ENCODE measurements at places on chromosomes 6 and 20. TPM values are rescaled to one million over a fixed set of nuclear protein-coding genes. Genes with fewer than 3 reads are reported as not detected.
A peak's percentile ranks its signal among the peaks of the same experiment; 100 is the strongest.

GRCh38 chr6:157479464-157480303 lies 98.7 kb downstream of the ZDHHC14 start:
- no peak for DNase-seq

GRCh38 chr6:39330476-39330875 lies 8.0 kb upstream of the KCNK16 start:
- DNase-seq = peak; percentile 57

GRCh38 chr6:37170273-37171200 lies 585 bp downstream of the PIM1 start:
- peak; percentile 63 for DNase-seq

GRCh38 chr6:62393608-62394007 lies 107.6 kb upstream of the KHDRBS2 start:
- DNase-seq = no peak

DNA sequence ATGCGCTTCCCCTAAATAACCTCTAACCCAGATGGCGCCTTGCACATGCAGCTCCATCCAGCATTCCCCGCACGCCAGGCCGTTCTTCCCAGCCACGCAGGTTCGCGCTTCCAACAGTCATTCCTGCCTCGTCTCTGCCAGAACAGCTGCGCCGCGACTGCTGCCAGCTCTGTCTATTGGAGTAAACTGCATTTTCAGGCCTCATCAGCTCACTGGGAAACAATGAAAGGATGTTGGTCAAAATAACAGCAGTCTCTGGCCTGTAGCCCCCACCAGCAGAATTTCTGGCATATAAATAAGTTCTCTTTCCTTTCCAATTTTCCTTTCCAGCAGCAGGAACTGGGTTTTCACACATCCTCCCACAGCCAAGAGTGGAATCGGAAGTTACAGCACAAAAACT lies 14.6 kb downstream of the NRSN1 start:
- peak; percentile 82 for DNase-seq

- no peak for DNase-seq
Observed at GRCh38 chr6:123016431-123017103, 20.5 kb downstream of the CLVS2 start.

DNA sequence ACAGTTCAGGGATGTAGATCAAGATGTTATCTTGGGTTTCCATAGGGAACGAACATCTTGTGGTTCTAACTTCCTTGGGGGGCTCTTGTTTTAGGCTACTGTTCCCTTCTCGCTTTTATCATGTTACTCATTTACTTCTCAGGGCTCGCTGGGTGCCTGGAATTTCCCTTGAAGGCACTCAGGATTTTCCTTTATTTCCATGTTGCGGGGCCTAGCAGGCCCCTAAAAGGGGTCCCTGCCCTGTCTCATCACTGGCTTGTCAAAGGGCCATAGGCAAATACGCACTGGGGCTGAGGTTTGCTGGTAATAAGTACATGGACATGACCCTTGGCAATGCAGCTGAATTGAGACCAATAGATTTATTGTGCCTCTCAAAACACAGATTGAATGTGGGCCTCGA lies 262.3 kb downstream of the CDH4 start:
- DNase-seq = no peak

DNA sequence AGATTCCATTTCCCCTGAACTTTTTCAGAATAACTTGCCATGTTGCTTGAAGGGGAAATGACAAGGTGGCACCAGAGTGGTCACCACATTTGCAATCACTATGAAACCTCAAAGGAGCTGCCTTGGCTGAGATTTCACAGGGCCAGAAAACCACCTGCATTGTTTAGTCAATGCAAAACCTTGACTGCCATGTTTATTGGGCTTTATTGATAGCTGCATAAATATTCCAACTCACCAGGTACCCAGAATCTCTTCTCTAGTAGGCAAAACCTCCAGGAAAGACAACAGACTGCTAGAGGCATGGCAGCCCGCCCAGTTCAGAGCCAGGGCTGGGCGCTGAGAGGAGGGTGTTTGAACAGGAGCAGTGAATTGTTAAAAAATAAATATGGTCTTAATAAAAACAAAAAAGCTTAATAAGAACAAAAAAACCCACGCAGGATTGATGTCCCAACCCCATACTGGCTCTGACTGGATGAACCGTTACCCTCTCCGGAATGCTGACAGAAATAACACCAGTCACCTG lies 375.6 kb downstream of the ZFAND3 start:
- DNase-seq = no peak

Gene OVOL2
- not detected for total RNA-seq

Gene ARMH2
- total RNA-seq = not detected

Gene ZMYND8
- total RNA-seq = 40.1 TPM

Gene PRL
- not detected for total RNA-seq

Gene BCAS1
- total RNA-seq = not detected

Gene ATAT1
- total RNA-seq = 1.7 TPM

Gene ADGRF5
- 45.9 TPM for total RNA-seq
